ENCODE measurements at places on chromosomes 7 and 10.
A peak's percentile ranks its signal among the peaks of the same experiment; 100 is the strongest.

DNA sequence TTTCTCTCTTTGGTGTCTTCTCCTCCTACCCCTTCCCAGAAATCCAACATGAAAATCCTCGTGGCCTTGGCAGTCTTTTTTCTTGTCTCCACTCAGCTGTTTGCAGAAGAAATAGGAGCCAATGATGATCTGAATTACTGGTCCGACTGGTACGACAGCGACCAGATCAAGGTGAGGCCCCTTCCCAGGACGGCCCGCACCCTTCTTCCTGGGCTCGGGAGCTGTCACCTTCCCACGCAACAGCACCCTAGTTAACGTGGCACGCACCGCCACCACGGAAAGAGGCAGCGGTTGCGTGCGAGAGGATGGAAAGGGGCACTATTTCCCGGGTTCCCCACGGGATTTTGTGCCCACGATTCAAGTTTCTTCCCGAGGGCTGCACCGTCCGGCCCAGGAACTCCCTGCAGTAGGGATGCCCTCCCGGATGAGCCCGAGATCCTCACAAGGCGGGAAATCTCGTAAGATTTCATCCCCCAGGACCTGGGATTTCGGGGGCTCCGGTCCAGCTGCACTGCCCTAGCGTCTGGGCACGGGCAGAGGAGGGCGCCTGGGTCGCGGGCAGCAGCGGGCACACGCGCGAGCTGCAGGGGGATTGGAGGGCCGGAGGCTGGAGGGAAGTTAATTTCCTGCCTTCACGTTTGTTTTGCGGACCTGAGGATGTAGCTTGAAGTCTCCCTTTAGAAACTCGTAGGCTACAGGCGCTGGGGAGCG, 834 bp downstream of the TAC1 start:
- DNase-seq, result peak; percentile 1

DNA sequence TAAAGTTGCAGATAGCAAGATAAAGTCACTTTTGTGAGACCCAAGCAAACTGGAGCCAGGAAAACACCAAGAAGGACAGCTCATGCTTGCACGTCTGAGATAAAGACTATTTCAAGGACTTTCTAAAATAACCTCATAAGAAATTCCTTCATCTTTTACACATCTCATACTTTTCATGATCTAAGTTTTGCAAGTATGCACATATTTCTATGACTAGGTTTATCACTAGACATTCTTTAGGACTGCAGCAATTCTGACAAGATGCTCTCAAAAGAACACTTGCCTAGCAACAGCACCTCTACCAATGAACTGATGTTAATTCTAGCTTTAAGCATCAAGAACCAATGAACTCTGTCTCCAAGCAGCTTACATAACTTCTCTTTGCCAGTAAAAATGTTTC, 457.6 kb downstream of the SEMA3D start:
- no peak for DNase-seq

GRCh38 chr10:113555751-113556150, 2.9 kb downstream of the HABP2 start:
- DNase-seq, result no peak

- DNase-seq, result no peak
Observed at GRCh38 chr10:110784198-110784597, 87.5 kb upstream of the PDCD4 start.

- no peak for DNase-seq
Observed at GRCh38 chr10:44934416-44935200, 23.5 kb downstream of the TMEM72 start.

DNA sequence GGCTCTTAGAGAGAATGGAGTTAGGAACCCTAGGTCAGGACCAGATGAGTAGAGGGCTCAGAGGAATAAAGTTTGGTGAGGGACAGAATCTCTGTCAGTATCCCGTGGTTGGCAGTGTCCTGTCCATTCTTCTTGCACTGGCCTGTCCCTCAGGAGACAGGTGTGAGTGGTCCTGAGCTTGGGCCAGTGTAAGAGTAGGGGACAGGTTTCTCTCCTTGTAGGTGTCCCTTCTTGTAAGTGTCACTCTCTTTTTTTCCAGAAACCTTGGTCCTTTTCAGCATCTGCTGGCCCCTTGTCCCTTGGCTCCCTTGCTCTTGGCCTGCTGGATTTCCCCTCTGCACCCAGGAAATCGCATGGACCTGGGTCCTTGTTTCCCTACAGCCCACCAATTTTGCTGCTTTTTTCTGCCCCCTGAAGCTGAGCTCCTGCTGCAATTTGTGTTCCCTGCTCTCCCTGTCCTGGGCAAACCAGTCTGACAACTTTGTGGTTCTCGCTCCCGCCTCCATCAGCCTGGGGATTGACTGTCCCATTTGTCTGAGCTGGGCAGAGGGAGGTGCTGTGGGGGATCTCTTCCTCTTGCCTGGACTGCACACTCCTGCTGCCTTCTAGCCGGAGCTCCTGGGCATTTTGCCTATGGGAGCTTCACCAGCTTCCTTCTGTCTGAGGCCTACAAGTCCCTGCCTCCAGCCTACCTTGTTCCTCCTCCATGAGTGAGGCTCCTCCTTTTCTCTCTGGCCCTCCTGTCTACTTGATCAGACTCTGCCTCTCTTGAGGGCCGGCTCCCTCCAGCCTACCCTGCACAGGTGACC, 6.5 kb downstream of the TSPAN14 start:
- DNase-seq, result peak; percentile 46

GRCh38 chr7:38122501-38122900, 55.5 kb upstream of the STARD3NL start:
- no peak for DNase-seq

DNA sequence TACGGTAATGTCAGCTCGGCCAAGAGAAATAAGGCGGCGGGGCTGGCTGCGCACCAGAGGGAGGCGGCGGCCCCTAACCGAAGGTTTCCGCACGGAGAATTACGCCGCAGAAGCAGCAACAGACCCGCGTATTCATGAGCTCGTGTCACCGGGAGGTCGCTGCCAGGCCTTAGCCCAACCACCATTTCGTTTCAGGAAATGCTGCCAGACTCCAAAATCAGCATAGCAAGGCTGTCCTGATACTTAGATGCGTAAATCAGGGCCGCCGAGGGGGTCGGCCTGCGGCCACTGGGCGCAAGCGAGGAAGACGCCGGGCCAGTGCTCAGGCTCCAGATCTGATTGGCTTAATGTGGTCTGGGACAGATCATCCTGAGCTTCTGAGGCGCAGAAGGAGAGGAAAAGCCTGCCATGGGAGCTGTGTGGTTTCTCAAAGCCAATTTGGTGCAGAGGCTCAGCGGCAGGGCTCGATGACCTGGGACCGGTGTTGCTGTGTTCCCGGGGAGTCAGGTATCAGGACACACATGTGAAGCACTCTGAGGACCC, 247.9 kb downstream of the BAMBI start:
- DNase-seq, result no peak

DNA sequence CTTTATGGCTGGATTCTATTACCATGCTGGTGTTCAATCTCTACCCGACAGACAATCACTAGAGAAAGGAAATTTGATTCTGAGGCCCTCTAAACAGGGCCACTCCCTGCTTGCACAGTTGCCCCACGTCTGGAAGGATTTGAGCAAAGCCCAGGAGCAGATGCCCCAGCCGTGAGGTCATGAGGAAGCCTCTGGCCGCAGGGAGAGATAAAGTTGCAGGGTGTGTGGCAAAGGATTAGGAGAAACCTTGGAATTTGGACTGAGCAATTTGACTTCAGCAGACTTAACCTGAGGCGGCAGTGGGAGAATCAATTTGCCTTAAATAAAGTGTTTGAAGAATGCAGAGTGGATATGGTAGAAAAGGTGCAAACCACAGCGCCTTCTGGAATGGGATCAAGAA, 40.2 kb upstream of the KLF6 start:
- DNase-seq, result no peak

- DNase-seq, result no peak
Observed at GRCh38 chr7:133345690-133346421, 93.0 kb downstream of the EXOC4 start.

DNA sequence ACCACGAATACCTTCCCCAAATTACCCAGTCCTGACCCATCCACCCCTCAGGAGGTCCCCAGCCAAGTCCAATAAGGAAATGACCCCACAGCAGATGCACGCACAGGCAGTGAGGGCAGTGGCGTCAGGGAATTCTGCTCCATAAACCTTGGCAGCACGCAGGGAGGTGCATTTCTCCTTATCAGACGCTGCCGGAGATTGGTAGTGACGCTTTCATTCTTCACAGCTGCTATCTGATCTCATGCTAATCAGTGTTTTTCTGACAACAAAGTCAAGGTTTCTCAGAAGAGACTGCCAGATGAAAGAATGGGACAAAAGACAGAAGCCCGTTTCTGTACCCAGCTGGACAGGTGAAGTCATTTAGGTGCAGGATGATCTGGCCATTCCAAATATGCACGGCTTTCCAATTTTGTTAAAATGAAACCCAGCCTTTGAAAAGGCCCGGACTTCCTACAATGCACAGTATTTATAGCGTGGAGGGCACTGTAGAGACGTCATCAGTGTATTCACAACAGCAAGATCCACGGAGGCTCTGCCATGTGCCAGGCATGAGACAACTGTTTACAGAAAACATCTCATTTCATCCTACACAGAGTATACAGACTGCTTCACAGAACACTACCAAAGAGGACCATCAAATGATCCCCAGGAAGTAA, 35.3 kb downstream of the DIP2C start:
- DNase-seq, result no peak

DNA sequence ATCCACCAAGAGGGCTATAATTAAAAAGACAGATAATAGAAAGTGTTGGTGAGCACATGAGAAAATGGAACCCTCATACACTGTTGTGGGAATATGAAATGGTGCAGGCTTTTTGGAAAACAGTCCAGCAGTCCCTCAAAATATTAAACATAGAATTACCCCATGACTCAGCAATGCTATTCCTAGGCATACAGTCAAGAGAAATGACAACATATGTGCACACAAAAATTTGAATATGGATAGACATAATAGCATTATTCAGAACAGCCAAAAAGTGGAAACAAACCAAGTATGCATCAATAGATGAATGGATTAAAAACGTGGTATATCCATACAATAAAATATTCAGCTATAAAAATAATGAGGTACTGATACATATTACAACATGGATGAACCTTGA, 64.5 kb upstream of the GDF10 start:
- DNase-seq, result no peak

- no peak for DNase-seq
Observed at GRCh38 chr10:132134241-132135052, 52.3 kb upstream of the DPYSL4 start.

- DNase-seq, result peak; percentile 59
Observed at GRCh38 chr10:133100706-133101415, 13.1 kb downstream of the ADGRA1 start.

DNA sequence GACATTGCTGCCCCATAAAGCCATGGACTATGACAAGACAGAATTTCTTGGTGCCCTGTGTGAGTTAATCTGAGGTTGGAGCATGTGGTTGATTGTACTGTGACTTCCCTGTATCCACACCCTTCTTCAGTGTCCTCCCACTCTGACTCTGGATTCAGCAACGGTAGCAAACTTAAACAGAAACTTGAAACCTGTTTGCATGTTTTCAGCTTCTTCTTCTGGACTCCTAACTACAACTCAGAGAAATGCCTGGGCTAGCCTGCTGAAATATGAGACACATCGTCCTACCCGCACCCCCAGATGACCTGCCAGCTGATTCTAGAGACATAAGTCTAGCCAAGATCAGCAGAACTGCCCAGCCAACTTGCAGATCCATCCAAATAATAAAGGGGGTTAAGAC, 78.4 kb downstream of the IPMK start:
- DNase-seq, result peak; percentile 10

DNA sequence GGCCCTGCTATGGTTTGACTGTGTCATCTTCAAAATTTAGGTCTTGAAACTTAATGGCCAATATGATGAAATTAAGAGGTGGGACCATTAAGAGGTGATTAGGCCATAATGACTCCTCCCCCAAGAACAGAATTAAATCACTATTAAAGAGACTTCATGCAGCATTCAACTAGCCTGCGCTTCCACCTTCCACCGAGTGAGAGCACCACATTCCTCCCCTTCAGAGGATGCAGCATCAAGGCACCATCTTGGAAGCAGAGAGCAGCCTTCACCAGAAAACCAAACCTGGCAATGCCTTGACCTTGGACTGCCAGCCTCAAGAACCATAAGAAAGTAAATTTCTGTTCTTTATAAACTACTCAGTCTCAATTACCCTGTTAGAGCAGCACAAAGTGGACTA, 371.1 kb upstream of the NFE2L3 start:
- DNase-seq, result no peak

GRCh38 chr10:125783957-125784356, 8.3 kb upstream of the MMP21 start:
- peak; percentile 25 for DNase-seq

GRCh38 chr10:117519879-117520278, 22.7 kb upstream of the EMX2 start:
- no peak for DNase-seq

- DNase-seq, result no peak
Observed at GRCh38 chr10:63605197-63605967, 84.2 kb downstream of the REEP3 start.

GRCh38 chr10:95374597-95375209, 83.9 kb upstream of the PDLIM1 start:
- DNase-seq, result peak; percentile 94

- DNase-seq, result no peak
Observed at GRCh38 chr10:43042503-43043341, 34.1 kb upstream of the RET start.

- no peak for DNase-seq
Observed at GRCh38 chr7:147412109-147412508, 1178.5 kb upstream of the C7orf33 start.

DNA sequence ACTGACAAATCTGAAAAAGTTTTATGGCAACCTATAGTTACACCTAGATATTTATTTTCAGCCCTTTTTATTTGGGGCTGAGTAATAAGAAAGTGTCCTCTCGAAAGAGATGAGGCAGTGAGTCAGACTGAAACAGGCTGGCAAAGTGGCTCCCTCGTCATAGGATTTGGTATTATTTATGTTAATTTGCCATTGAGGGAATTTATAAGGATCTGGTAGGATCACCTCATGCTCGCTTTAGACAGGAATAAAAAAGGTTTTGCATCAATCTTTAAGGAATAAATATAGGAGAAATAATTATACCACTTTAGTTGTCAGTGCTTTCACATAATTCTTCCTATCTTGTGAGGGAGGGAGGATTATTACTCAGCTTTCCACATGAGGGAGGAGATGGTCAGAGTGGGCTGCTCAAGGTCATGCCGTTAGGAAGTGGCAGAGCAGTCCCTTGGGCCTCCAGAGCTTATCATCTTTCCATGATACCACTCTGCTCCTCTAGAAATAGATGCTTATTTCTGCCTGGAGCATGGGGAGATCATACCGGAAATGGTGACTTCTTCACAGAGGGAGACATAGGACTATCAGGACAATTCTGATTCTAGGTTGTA, 356.8 kb downstream of the GPR158 start:
- no peak for DNase-seq

- DNase-seq, result no peak
Observed at GRCh38 chr10:31622978-31623377, 304.0 kb downstream of the ZEB1 start.

DNA sequence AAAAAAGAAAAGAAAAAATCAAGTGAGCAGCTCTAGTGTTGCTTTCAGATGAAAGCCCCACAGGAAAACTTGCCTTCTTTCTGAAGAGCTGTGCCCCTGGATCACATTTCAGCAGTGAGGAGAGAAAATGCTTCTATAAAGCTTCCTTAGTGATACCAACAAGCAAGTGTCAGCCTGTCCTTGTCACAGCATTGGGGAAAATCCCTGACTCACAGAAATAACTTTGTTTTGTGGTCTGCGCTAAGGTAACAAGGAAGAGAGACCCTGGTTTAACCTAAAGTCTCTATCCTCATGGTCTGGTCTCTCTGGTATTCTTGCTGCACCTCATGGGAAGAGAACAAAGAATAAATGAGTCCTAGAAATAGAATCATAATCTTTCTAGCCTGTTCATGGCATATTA, 885.2 kb upstream of the SORCS1 start:
- no peak for DNase-seq

GRCh38 chr10:67903581-67903980, 19.1 kb downstream of the SIRT1 start:
- DNase-seq, result no peak

Data from hematopoietic multipotent progenitor cell treated with erythropoietin and hydrocortisone succinate and interleukin-3 and kit ligand, for 4 days (in vitro differentiated cells).